ENCODE measurements at places on chromosomes 11 and 22. TPM values are rescaled to one million over a fixed set of nuclear protein-coding genes. Genes with fewer than 3 reads are reported as not detected.

BRSK2 gene
- total RNA-seq: 1.3 TPM

C11orf42 gene
- not detected for total RNA-seq

GRCh38 chr11:10038521-10039302, 255.3 kb downstream of the SBF2 start:
- DNase-seq: no peak

DNA sequence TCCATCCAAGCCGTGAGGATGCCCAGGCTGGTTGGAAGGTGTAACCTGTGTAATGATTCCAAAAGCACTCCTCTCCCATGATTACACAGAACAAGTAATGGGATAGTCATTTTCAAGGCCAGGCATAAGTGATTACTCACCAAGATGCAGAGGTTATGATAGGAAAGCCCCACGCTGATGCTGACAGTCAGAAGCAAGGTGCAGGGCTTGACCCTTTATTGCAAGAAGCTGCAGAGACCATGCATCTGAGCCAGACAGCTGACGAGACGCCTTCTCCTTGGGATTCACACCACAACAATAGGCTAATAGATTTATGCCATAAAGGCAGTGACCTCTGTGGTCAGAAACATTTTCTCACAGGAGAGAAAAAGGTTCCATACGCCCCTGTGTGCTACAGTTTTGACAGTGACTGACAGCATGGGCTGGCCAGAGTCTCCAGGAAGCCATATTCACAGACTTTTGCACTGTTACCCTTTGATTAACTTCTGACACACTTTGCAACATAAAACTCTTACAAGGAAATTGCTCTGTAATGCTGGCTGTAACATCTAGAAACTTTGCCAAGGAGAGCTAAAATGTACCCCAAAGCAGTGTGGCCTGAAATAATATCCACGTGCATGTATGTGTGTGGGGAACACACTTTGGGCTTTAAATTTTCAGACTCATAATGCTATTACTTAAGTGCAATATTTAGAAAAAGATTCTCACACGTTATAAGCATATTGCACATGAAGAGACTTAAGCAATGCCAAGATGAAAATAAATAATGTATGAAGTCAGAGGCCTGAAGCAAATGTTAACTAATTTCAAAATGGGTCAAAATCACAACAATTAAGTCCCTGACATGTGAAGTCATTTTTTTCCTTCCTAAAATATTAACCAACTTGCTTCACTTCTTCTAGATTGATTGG, 1079.0 kb upstream of the TENM4 start:
- no peak for DNase-seq

DNA sequence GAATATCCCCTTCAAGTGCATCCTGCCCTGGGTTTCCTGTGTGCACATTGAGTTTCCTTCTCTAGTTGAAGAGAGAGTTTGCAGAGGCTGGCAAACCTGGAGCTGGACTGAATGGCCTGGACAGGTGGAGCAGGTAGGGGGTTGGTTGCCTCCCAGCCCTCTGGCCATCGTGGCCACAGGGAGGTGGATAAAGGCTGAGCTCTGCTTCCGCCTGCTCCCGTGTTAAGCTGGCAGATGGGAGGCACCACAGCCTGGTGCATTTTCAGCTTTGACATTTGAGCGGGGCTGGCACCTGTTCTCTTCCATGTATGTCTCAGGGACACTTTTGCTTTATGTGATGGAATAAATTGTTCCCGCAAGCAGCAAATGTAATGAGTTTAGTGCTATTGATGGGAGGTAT, 11.1 kb downstream of the MICAL2 start:
- no peak for DNase-seq

GRCh38 chr11:113272281-113272680, 42.1 kb upstream of the TTC12 start:
- DNase-seq: no peak

DNA sequence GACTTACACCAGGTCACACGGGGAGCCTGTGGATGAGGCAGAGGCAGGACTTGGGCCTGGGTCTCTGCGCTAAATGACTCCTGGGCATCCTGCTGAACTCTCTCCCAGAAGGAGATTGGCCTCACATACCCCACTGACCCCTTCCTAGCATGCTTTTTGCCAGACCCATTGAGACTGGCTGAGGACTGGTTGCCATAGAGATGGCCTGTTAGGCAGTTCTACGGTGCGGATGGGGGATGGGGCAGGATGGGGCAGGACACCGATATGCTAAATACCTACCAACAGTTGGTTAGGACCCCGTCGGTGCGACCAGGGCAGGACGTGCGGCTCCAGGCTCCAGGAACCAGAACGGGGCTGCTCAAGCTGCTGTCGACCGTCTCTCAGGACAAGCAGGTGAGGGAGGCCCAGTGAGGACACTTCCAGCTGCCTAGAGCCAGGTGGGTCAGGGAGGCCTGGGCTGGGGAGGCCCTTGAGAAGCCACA, at the start of gene TSGA10IP:
TSS of gene TSGA10IP (plus strand) at position 51 of the 482 bp plus-strand sequence. CDS start at position 247, 196 bp downstream.
- DNase-seq: no peak

DNA sequence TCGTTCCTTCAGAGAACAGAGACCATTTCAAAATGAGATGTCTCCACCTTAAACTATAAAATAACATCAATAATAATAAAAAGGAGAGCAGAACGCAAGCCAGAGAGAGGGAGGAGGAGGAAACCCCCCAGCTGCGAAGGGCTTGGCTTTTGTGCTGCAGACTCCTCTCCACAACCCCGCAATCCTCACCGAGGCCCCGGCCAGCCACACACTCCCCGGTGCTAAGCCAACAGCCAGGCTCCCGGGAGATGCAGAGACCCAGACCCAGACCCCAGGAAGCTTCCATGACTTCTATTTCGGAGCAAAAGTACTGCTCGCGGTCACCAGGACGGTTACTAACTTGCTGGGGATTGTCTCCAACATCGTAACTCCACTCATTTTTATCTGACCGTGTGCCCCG, 10.6 kb downstream of the PHF21B start:
- DNase-seq: no peak

DNA sequence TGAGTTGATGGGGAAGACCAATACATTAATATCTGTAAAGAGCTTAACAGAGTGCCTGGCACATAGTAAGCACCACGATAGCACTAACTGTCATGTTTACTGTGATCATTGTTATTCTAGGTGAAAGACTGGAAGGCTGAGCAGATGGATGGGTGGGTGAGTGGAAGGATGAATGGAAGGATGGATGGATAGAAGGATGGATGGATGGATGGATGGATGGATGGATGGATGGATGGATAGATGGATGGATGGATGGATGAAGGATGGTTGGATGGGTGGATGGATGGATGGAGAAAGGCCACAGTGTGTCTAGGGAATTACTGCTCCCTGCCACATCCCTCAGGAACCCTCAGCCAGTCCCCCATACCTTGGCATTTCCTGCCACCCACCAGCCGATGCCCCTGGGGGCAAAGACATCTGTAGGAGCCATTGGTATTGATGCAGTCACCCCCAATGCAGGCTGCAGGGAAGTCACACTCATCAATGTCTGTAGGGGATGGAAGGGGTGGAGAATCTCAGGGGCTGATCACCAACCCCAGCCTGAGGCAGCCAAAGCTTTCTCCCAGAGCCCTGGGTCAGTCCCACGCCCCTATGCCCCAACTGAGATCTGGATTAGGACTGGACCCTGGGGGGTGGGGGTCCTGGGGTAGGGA, 15.3 kb downstream of the LTBP3 start:
- DNase-seq: no peak

DNA sequence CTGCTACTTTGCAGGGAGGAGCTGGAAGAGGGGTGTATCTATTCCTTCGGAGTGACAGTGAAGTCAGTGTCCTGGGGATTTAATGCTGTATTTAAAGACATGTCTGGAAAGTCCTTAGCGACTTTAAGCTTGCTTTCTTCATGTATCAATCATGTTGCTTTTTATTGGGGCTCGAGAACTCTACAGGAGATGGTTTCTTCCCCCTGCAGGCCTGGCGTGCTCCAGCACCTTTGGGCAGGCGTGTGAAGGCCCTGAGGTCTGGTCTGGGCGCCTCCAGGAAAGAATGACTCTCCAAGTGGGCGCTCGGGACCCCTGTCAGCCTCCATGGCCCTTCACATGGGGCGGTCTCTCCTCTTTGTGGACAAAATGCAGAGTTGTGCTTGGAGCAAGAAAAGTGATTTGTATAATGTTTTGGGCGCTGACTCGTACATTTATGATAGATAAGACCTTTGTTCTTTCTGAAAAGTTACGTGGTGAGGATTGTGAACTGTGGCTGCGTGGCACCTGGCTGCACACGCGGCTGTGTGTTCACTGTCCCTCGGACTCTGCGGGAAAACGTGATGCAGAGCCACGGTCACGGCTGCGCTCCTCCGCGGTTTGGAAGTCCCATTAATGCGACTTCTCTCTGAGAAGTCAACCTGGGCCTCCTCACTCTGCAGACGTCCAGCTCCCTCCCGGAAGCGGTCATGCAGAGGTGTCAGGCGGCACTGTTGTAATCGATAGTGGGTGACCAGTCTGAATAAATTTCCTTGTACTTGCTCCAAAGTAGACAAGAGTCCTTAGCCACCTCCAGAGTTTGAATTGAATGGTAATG, 282.5 kb downstream of the TBC1D22A start:
- DNase-seq: no peak

- DNase-seq: no peak
Observed at GRCh38 chr22:44460287-44460686, 37.7 kb downstream of the RTL6 start.

DNA sequence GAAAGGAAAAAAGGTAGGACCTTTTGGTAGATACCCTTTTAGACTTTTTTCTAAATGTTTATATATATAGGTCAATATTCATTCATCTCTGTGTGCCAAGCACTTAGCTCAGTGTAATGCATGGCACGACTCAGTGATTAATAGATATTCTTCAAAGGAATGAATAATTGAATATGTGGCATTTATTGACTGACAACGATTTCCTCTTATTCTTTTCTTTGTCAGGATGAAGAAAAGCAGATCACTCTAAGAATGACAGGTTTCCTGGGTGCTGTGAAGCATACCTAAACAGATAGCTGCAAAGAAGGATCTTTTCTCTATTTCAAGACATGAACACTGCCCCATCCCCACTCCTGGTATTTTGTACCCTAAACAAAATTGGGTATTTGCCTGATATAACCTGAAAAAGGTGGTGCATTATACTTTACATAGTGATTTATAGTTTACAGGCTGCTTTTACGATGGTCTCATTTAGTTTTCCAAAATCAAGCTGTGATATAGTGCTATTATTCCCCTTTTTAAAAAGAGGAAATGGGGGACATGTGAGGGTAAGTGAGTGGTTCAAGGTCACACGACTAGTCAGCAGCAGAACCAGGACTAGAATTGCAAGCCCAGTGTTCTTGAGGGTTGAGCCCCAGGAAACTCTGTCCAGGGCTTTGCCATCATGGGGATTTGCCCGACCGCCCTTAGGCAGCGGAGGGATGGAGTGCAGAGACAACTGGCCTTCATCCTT, 32.9 kb upstream of the CLMP start:
- DNase-seq: no peak

DNA sequence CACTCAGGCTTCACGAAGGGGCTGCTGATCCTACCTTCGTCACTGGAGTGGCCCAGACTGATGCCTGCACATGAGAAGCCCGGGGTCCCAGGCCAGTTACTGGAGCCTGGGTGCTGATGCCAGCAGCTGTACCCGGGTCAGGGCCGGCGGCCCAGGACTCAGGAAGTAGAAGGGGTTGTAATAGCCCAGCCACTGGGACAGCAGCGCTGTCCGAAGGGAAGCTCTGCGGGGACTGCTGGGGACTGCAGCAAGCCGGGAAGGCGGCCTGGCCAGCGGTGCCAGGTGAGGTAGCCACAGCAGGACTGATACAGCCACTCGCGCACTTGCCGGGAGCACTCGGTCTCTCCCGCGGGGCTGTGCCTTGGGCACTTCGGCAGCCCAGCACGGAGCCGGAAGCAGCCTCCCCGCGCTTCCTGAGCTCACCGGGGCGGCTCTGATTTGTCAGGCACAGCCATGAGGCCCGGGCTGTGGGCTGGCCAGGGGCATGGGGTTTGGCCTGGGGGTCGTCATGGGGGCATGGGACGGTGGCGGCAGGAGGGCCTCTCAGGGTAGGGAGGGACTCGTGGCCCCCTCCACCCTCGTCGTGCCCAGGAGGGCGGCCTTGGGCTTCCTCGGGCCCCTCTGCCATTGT, 13.9 kb upstream of the OR8K1 start:
- DNase-seq: no peak

DNA sequence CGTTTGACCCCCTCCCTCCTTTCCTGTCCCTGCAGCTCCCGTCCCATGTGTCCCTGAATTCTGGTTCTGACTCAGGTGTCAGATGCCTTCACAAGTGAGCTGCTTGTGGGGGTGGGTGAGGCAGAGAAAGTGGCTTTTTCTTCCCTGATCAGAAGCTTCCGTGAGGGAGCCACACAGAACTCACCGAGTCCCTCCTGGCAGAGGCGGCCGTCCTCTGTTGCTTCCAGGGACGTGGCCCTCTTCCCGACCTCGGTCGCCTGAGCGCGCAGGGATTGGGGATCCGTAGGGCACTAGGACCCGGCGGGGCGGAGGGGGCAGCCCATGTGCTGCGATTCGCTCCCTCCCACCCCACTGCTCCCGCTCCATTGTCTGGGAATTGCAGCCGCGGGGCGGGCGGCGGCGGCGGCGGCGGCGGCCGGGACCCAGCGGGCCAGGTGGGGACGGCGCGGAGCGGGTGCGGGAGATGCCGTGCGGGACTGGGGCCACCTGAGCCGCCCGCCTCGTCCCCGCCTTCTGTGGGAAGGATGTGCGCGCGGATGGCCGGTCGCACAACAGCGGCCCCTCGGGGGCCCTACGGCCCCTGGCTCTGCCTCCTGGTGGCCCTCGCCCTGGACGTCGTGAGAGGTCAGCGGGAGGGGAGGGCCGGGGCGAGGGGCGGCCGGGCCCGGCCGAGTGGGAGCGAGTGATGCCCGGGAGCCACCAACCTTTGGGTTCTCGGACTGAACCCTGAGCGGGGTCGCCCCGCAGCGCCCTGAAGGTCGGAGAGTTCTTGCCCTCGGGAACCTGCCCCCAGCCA, at the start of gene TMEM132A:
TSS of gene TMEM132A (plus strand) at position 351 of the 796 bp plus-strand sequence. CDS start at position 525, 174 bp downstream.
- no peak for DNase-seq

- DNase-seq: no peak
Observed at GRCh38 chr11:72743321-72744221, 8.6 kb downstream of the ARAP1 start.

- no peak for DNase-seq
Observed at GRCh38 chr11:72634016-72634415, 40.2 kb downstream of the PDE2A start.

DNA sequence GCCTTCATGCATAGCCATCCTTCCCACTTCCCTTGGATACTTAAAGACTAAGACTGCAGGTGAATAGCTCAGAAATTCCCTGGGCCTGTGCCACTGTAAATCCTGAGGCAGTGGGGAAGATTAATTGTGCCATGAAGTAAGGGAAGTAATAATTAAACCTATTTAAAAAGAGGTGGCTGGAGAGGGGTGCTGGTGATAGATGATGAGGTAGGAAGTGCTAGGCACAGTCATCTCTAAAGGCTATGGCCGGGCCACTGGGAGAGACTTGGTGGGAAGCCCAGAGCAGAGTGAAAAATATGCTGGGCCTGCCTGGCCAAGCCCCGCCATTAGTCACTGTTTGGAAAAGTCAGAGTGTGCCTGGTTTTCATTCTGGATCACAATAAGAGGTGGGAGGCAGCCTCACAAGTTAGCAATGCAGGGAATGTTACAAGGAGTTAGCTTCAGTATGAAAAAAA, 197.2 kb upstream of the PITPNB start:
- no peak for DNase-seq

- DNase-seq: no peak
Observed at GRCh38 chr22:22099833-22100812, 117.5 kb upstream of the TOP3B start.

- no peak for DNase-seq
Observed at GRCh38 chr11:11731311-11732083, 109.7 kb upstream of the GALNT18 start.

Measured in naive thymus-derived CD8-positive, alpha-beta T cell (primary cell).